Activated T-helper 2 cell treated with anti-CD3 and anti-CD28 coated beads, Interferon-gamma antibody, Interleukin-2, Interleukin-4, amounts not matched to agents 10 μg/mL and 5 μg/mL and 100 μg/mL, durations not matched to agents 14 hours and 24 hours and 36 hours (primary cell): ENCODE measurements at places on chromosomes 4 and X.
A peak's percentile ranks its signal among the peaks of the same experiment; 100 is the strongest.

- H3K4me3 ChIP-seq: no peak overlapping the region
- H3K27ac ChIP-seq: no peak overlapping the region
- no peak for DNase-seq
- no peaks in the 10 kb centered on the region for H3K36me3 ChIP-seq
- H3K4me1 ChIP-seq: peaks cover 7% of the 10 kb centered on the region
Observed at GRCh38 chrX:20394451-20394850, 127.7 kb upstream of the RPS6KA3 start.

DNA sequence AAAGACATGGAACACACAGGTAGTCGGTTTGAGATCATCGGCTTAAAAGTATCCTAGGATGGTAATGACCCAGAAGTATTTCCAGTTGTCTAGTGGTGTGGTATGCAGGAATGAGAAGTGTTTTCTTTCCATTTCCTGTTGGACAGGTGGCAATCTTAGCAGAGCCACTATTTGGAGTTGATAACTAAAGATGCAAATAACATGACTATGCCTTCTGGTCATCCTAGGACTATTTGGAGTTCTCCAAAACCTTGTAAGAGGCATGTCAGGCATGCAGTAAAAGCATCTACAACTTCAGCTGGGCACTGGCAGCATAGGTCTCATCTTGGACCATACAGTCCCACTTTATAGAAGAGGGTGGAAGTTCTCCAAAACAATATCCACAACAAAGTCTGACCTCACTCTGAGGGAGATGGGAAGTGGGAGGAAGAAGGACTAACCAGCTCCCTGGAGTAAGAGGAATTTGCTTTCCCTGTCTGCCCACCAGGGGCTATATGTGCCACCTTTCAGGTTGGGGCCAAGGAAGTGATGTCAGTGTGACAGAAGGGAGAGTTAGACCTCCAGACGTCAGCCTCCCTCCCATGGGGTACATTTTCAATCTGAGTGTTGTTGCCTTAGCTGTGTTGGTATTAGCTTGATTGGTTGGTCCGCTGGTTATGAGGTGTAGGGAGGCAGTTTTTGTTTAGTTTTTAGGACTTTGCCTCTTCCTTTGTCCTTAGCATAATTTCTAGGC, 101.2 kb upstream of the MYOZ2 start:
- no peak overlapping the region for H3K27ac ChIP-seq
- peaks cover 8% of the 10 kb centered on the region for H3K27me3 ChIP-seq
- peaks cover 3% of the 10 kb centered on the region for H3K4me1 ChIP-seq
- H3K36me3 ChIP-seq: no peaks in the 10 kb centered on the region
- DNase-seq: no peak
- no peak overlapping the region for H3K4me3 ChIP-seq

DNA sequence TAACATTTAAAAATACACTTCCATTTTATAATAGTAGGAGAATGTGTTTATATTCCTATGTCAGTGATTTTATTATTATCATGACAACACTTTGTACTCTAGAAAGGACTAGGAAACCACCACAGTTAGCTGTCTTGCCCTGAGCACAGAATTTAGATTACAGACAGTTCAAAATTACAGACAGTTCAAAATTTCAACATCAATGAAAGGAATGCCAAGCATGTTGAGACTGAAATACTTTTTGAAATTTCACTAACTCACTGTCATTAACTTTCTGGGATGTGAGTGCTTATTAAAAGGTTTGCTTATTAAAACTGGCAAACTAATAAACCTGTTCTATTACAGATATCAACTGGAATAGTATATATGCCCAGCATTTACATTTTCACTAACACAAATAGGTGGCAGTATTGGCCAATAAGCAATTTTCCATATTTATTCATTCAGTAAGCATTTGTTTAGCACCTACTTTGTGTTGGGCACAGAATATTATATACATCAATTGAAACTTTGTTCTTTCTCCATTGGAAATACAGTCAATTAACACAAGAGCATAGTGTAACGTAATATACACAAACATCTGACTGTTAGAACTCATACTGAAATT, 179.4 kb downstream of the FBXW7 start:
- peaks cover 26% of the 10 kb centered on the region for H3K4me1 ChIP-seq
- no peak overlapping the region for H3K4me3 ChIP-seq
- no peaks in the 10 kb centered on the region for H3K27me3 ChIP-seq
- H3K36me3 ChIP-seq: no peaks in the 10 kb centered on the region
- DNase-seq: no peak

- no peaks in the 10 kb centered on the region for H3K36me3 ChIP-seq
- H3K4me1 ChIP-seq: no peaks in the 10 kb centered on the region
- H3K27ac ChIP-seq: no peak overlapping the region
- no peak for DNase-seq
- no peaks in the 10 kb centered on the region for H3K27me3 ChIP-seq
- no peak overlapping the region for H3K4me3 ChIP-seq
Observed at GRCh38 chr4:151729731-151730559, 30.9 kb downstream of the GATB start.

- no peaks in the 10 kb centered on the region for H3K27me3 ChIP-seq
- no peak overlapping the region for H3K27ac ChIP-seq
- no peak overlapping the region for H3K4me3 ChIP-seq
- no peak for DNase-seq
- no peaks in the 10 kb centered on the region for H3K36me3 ChIP-seq
Observed at GRCh38 chr4:45350438-45350837, 624.1 kb upstream of the GNPDA2 start.

DNA sequence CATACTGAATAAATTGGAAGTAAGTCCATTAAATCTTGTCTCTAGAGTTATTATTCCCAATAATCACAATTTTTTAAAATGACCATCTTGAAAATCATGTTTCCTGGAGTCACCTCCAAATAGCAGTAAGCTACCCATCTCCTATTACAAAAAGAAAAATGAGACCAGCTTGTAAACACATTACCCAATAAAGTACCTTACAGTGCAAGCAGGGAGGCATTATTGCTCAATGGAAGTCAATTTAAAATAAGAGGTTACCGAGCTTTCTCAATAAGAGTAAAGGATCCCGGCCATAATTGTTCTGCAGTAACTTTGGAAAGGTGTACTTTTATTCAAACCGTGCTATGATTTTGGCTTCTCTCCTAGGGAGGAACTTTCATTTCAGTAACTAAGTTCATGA, 78.0 kb downstream of the DMD start:
- DNase-seq: no peak
- H3K4me3 ChIP-seq: no peak overlapping the region
- no peaks in the 10 kb centered on the region for H3K36me3 ChIP-seq
- H3K27me3 ChIP-seq: no peaks in the 10 kb centered on the region

- H3K27ac ChIP-seq: peak overlapping the region; percentile 1
- peaks cover 11% of the 10 kb centered on the region for H3K36me3 ChIP-seq
- no peak for DNase-seq
- no peak overlapping the region for H3K4me3 ChIP-seq
- no peaks in the 10 kb centered on the region for H3K27me3 ChIP-seq
- H3K4me1 ChIP-seq: peaks cover 26% of the 10 kb centered on the region
Observed at GRCh38 chr4:147747787-147748454, 16.0 kb downstream of the ARHGAP10 start.

DNA sequence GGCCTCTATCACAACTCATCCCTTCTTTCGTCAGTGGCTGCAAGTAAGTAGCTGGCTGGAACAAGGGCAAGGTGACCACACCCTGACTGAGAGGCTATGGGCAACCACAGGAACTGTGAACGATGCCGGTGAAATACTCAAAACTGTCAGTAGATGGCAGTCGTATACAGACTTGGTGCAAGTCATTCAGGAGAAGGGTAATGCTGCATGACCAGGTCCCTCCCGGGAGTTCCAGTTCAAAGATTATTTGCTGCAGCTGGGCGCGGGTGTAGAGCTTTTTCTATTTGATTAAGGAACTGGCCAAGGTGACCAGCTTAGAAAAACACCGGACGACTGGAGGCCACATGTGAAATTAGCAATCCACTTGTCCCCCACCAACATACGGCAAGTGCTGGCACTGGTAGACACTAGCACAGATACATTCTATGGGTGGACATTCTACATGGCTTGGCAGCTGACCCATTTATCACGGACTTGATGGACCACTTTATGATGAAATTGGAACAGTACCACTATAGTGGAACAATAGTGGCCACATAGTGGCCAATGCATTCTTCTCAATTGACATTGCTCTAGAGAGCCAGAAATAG, 726.6 kb downstream of the TRAM1L1 start:
- H3K4me1 ChIP-seq: no peaks in the 10 kb centered on the region
- no peak overlapping the region for H3K4me3 ChIP-seq
- no peaks in the 10 kb centered on the region for H3K36me3 ChIP-seq
- no peak overlapping the region for H3K27ac ChIP-seq

- DNase-seq: no peak
- H3K27ac ChIP-seq: peak overlapping the region; percentile 90
- H3K27me3 ChIP-seq: no peaks in the 10 kb centered on the region
Observed at GRCh38 chr4:153486281-153487151, 20.4 kb downstream of the TMEM131L start.

DNA sequence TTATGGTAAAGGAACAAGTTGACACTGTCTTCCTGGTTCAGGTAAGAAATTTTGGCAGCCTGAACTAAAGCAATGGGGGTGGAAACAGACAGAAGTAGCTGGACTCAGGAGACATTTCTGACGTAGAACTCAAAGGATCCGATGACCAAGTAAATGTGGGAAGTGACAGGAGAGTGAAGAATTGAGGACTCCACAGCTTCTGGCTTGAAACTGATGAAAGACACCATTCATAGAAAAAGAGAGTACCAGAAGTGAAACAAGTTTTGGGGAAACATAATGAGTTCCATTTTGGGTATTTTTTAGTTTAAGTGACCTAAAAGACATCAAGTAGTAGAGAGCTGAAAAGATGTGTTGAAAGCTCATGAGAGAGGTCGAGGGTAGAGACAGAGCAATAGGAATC, 5.7 kb downstream of the FAM120C start:
- H3K4me3 ChIP-seq: no peak overlapping the region
- H3K27ac ChIP-seq: no peak overlapping the region
- peaks cover 62% of the 10 kb centered on the region for H3K36me3 ChIP-seq

- DNase-seq: no peak
- H3K27ac ChIP-seq: no peak overlapping the region
- peaks cover 4% of the 10 kb centered on the region for H3K27me3 ChIP-seq
- H3K36me3 ChIP-seq: no peaks in the 10 kb centered on the region
Observed at GRCh38 chr4:84527391-84527790, 28.3 kb upstream of the NKX6-1 start.

- H3K4me1 ChIP-seq: no peaks in the 10 kb centered on the region
- no peaks in the 10 kb centered on the region for H3K36me3 ChIP-seq
- H3K27me3 ChIP-seq: no peaks in the 10 kb centered on the region
- H3K27ac ChIP-seq: no peak overlapping the region
- no peak for DNase-seq
Observed at GRCh38 chr4:24741910-24742309, 53.5 kb upstream of the SOD3 start.

GRCh38 chr4:2253160-2254084, 8.5 kb downstream of the MXD4 start:
- H3K27ac ChIP-seq: no peak overlapping the region
- no peaks in the 10 kb centered on the region for H3K4me1 ChIP-seq
- no peaks in the 10 kb centered on the region for H3K36me3 ChIP-seq
- no peaks in the 10 kb centered on the region for H3K27me3 ChIP-seq

GRCh38 chr4:83036991-83037665, 2.1 kb downstream of the COPS4 start:
- H3K27ac ChIP-seq: no peak overlapping the region
- peak overlapping the region; percentile 6 for H3K4me3 ChIP-seq
- H3K4me1 ChIP-seq: peaks cover 20% of the 10 kb centered on the region
- DNase-seq: no peak
- H3K36me3 ChIP-seq: peaks cover 10% of the 10 kb centered on the region

DNA sequence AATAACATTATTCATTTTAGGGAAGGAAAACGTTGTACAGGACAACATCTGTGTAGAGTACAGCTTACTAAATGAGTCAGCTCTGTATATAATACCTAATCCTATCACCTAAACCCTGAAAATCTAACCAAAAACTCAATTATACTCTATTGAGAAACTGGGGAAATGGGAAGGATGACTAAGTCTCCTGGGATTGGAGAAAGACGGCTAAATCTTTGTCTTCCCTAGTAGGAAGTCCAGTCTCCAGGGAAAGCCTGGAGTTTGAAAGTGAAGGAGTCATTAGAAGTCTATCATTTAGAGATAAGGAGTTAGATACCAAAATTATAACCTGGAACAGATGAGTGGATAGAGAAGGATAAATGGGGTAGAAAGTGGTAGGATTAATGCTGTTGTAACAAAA, 286.5 kb downstream of the STK32B start:
- H3K4me1 ChIP-seq: no peaks in the 10 kb centered on the region
- H3K4me3 ChIP-seq: no peak overlapping the region
- H3K27ac ChIP-seq: no peak overlapping the region
- H3K36me3 ChIP-seq: no peaks in the 10 kb centered on the region
- no peaks in the 10 kb centered on the region for H3K27me3 ChIP-seq
- DNase-seq: no peak

GRCh38 chr4:3756343-3757059, 9.7 kb upstream of the ADRA2C start:
- H3K36me3 ChIP-seq: no peaks in the 10 kb centered on the region
- no peaks in the 10 kb centered on the region for H3K27me3 ChIP-seq
- DNase-seq: no peak

GRCh38 chr4:174284487-174284886, 776 bp downstream of the CEP44 start:
- peak overlapping the region; percentile 98 for H3K4me3 ChIP-seq
- H3K4me1 ChIP-seq: peaks cover 51% of the 10 kb centered on the region
- H3K27ac ChIP-seq: peak overlapping the region; percentile 99
- no peaks in the 10 kb centered on the region for H3K27me3 ChIP-seq
- no peak for DNase-seq
- peaks cover 15% of the 10 kb centered on the region for H3K36me3 ChIP-seq

DNA sequence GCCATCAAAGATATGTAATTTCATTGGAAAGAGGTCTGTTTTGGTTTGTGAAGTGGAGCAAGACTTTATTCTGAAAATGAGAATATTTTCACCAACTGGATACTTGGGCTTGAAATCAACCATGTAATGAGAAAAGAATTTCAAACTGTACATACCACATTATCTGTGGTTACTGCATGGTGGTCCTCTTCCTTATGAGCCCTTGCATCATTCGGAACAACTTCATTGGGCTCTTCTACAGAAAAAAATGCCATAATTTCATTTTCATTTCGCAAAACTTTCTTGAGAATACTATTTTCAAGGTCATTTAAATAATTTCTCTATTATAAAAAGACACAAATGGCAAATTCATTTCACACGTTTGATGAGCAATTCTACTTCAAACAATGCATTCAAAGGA, 148.6 kb upstream of the RPS6KA6 start:
- no peaks in the 10 kb centered on the region for H3K36me3 ChIP-seq
- DNase-seq: no peak
- H3K27ac ChIP-seq: no peak overlapping the region
- no peaks in the 10 kb centered on the region for H3K27me3 ChIP-seq

DNA sequence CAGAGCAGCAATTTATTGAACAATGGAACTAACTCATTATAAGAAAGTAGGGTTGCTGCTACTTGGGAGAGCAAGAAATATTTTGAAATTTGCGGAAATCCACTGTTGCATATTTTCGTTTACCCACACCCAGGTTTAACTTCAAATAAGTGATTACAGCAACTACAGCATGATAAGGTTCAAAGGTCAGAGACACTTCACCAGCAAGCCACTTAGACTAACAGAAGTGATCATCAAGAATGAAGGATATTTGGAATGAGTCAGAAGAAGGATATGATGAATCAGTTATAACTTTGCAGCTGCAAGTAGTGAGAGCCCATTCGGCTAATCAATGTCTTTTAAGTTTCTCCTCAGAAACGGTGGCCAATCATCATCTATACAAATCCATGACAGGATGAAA, 199.3 kb downstream of the TMA16 start:
- H3K4me1 ChIP-seq: no peaks in the 10 kb centered on the region
- H3K27me3 ChIP-seq: no peaks in the 10 kb centered on the region
- DNase-seq: no peak

- no peaks in the 10 kb centered on the region for H3K27me3 ChIP-seq
- no peak overlapping the region for H3K27ac ChIP-seq
- H3K36me3 ChIP-seq: no peaks in the 10 kb centered on the region
- no peak for DNase-seq
Observed at GRCh38 chr4:37971202-37971601, 11.0 kb downstream of the PTTG2 start.
